ENCODE measurements at places on chromosomes 4 and X.

DNA sequence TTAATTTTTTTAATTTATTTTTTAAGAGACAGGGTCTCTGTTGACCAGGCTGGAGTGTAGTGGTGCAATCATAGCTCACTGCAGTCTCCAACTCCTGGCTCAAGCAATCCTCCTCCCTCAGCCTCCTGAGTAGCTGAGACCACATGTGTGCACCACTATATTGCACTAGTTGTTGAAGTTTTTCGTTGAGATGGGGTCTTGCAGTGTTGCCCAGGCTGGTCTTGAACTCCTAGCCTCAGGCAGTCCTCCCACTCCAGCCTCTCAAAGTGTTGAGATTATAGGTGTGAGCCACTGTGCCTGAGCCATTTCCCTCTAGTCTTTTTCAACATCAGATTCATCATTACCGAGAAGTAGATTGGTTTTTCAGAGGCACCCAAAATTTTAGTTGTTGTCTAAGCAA, 165.7 kb downstream of the DCLK2 start:
- DNase-seq = no peak

DNA sequence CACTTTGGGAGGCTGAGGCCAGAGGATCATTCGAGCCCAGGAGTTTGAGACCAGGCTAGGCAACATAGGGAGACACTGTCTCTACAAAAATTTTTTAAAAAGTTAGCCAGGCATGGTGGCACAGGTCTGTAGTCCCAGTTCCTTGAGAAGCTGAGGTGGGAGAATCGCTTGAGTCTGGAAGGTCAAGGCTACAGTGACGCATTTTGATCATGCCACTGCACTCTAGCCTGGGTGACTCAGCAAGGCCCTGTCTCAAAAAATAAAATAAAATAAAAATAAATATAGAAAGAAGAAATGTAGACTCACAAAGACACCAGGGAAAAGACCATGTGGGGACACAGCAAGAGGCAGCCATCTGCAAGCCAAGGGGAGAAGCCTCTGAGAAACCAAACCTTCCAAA, 42.3 kb upstream of the SLC7A3 start:
- DNase-seq = no peak

GRCh38 chr4:105198541-105198940, 51.9 kb downstream of the TET2 start:
- no peak for DNase-seq

DNA sequence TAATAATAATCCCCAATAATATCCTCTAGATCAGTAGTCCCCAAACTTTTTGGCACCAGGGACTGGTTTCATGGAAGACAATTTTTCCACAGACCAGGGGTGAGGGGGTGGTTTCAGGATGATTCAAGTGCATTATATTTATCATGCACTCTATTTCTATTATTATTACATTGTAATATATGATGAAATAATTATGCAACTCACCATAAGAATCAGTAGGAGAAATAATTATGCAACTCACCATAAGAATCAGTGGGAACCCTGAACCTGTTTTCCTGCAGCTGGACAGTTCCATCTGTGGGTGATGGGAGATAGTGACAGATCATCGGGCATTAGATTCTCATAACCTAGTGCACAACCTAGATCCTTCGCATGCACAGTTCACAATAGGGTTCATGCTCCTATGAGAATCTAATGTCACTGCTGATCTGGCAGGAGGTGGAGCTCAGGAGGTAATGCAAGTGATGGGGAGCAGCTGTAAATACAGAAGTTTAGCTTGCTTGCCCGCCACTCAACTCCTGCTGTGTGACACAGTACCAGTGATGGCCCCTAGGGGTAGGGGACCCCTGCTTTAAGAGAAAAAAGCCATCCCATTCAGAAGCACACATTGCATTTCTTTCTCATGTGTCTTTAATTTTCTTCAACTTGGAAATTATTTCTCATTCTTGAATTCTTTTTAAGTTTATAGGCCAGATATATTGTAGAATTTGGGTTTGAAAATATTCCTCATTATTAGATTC, 16.0 kb upstream of the SH3RF1 start:
- DNase-seq = no peak

- DNase-seq = no peak
These were observed 291.8 kb downstream of the LDB2 start for GRCh38 chr4:16606691-16607090.

- no peak for DNase-seq
These were observed 33.9 kb upstream of the AFAP1 start for GRCh38 chr4:7973545-7973981.

- no peak for DNase-seq
These were observed 110.8 kb downstream of the AFAP1 start for GRCh38 chr4:7828793-7829301.

DNA sequence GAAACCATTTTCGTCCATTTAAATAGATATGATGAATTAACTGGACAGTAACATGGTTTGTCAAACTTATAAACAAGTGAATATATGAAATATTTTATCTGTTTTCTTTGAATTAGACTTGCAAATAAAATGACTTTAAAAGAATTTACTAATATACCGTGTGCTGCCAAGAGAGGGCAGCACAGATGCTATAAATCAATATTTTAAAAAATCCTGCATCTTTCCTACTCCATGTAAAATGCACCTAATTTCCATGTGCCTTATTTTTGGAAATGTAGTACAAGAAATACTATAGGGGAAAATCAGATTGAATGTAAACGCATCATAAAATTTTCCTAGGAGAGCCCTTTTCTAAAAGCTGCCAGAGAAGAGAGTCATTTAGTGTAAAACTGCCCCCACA, 62.2 kb downstream of the PRKX start:
- DNase-seq = peak; percentile 1

DNA sequence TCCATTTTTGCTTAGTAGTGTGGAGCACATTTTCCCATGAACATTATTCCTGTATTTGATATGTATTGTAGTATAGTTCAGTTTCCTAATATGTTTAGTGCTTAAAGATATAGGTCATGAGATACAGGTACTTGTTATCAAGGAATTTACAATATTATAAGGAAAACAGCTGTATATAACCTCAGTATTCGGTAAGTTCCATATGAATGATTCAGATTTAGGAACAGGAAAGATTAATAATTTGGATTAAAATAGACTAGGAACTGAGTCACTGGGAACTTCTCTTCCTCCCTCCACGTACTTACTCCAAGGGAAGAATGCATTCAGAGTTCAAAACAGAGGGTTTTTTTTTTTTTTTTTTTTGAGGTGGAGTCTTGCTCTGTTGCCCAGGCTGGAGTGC, 20.0 kb downstream of the DIAPH2 start:
- DNase-seq = no peak

DNA sequence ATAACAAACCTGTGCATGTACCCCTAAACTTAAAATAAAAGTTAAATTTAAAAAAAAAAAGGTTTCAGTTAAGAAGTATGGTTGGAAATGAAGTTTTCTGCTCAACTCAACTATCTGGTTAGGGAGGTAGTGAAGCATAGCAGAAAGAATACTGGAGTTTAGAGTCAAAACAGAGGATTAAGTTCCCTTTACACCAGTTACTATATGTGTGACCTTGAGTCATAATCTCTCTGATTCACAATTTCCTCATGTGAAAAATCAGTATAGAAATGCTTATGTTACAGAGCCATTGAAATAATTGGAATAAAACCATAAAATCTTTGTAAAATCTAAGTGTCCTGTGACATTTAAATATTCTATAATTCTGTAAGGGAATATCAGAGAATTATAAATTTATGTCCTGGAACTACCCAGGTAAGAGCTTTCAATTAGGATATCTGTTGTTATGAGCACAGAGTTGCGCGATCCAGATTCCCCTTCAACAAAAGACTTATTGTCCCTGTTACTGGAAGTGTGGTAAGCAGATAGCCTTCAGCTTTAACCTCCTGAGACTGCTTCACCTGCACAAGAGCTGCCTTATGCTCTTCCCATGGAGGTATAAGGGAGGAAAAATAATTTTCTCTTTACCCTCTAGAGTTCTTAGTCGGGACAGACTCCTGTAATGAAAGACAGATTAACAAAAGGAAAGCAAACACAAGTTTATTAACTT, 203.8 kb upstream of the NRK start:
- no peak for DNase-seq

DNA sequence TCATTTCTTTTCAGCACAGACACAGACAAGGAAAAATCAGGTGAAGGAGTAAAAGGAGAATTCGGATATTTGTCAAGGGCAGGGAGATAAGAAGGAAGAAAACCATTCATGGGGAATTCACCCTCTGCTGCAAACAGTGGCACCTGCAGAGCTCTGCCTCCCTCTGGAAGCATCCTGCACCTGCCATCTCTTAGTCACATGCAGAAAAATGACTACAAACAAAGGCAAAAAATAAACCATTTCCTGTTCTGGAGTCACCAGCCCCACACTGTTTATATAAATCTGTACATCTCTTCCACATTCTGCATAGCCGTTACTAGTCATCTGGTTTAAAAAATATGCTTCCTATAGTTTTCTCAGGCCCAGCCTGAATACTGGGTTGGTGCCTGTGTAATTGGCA, 205.3 kb downstream of the ARAP2 start:
- DNase-seq = no peak

DNA sequence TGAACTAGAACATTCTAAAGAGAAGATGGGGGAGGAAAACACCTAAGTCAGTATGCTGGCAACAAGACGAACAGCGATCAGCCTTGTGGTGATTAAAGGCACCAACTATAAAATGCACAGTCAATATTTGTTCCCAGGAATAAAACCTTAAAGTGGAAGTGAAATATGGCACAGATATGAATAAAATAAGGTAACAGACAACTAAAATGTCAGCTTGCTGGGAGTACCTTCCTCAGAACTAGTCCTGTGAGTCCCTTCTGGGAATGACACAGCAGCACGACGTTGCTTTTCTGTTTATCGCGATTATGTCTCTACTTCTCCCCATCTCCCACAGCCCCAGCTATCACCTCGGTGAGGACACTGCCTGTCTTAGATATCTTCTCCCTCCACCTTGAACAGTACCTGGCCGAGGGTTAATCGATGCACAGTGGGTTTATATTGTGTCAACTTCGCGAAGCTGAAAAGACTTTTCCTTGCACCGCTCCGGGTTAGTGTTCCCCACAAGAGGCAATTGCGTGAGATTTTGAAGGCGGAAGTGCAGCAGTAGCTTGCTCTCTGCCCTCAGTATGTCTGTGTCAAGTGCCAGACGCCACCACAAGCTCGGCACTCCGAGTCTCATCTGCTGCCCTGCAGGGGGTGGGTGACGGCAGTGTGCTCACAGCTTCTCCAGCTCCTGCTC, 17.4 kb downstream of the MTNR1A start:
- DNase-seq = peak; percentile 4

DNA sequence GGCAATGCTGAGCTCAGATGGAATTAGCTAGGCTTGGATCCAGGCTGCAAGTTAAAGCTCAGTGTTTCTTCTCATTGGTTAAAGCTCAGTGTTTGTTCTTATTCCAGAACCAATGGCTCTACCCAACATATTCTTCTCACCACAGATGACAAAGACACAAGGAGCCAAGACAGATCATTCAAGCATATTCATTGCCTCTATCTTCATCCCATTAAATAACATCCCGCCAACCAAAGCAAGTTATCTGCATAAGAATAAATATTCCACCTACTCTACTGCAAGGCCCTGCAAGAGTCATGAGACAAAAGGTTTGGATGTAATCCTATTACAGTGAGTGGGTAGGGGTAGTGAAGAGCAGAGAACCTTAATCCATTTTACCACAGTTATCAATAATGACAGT, 766.5 kb downstream of the C4orf33 start:
- DNase-seq = no peak

DNA sequence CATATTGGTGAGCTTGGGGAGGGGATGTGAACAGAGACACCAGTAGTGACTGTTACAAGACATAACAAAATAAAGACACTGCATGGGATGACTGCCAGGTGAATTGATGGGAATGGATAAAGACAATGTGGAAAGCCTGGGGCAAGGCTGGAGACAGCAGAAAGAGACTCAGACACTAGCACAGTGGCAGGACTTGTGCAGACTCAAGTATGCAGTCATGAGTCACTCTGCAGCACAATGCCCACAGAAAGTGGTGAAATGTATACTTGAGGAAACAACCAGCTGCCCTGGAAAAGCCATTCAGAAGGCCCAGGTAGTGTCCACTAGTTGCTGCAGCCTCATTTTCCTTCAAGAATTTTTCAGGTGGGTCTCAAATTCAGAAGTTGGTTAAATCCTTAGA, 452.3 kb downstream of the MID1IP1 start:
- no peak for DNase-seq

DNA sequence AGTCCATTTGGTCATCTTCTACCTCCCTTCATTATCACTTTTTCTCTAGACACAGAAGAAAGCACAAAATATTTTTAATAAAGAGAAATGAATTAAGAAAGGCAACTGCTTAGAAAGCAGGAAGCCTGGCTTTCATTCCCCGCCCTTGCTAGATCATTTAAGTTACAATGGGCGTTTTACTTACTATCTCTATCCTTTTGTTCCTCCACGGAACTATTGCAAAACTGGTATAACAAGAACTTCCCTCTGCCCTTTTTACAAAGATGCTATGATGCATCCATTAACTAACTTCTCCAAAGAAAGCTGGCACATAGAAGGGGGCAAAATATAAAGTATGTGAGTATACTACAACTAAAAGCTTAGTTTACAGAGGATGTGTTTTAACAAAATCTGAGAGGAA, 434.5 kb upstream of the FTHL17 start:
- no peak for DNase-seq

DNA sequence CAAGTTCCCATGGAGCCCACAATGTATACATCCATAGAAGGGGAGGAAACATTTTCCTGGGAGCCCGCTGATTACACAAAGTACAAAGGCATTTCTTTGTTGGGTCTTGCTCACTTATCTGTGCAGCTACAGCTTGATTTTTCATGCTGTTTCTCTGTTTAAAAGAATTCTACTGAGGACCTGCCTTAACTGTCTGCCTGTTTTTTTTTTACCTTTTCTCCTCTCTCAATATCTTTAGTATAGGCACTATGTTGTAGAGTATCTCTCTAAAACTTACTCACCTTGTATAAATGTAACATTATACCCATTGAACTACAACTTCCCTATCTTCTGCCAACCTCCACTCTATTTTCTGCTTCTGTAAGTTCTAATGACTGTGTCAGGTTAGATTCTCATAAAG, 494.6 kb upstream of the EPHA5 start:
- DNase-seq = no peak

Data from LoVo (cell line).